ENCODE measurements at places on chromosomes 3 and 15.

- DNase-seq: no peak
Measured at GRCh38 chr15:25403771-25404170, 35.1 kb downstream of the UBE3A start.

- DNase-seq: no peak
Measured at GRCh38 chr3:108406063-108406660, 104.2 kb downstream of the MYH15 start.

DNA sequence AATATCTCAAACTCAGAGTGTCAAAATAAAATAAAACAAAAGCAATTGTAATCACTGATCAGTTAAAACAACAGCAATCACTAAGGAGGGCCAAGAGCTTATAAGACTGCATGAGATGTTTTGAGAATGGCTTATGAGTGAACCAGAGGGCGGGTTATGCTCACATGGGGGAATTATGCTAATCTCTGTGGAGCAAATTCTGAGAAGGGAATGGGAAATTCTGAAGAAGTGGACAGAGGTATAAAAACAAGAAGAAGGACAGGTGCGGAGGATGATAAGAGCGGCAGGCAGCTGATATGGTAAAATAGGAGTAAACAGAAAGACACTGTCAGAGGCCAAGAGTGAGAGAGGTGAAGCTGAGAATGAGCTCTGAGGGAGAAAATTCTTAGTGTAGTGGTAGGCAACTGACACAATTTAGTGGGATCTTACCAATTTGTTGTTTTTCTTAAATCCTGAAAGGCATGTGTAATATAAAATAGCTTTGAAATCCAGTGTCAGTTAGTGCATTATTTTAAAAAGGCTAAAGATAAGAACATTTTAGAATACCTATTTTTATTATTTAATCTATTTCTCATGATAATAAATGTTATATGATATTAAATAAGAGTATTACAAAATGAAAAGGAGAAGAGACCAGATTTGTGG lies 133.8 kb downstream of the SPATA16 start:
- no peak for DNase-seq

DNA sequence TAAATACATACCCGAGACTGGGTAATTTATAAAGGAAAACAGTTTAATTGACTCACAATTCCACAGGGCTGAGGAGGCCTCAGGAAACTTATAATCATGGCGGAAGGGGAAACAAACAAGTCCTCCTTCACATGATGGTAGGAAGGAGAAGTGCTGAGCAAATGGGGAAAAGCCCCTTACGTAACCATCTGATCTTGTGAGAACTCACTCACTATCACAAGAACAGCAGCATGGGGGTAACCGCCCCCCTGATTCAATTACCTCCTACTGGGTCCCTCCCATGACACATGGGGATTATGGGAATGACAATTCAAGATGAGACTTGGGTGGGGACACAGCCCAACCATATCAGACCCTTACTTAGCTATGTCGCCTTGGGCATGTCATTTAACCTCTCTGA lies 27.7 kb downstream of the SCG3 start:
- no peak for DNase-seq

DNA sequence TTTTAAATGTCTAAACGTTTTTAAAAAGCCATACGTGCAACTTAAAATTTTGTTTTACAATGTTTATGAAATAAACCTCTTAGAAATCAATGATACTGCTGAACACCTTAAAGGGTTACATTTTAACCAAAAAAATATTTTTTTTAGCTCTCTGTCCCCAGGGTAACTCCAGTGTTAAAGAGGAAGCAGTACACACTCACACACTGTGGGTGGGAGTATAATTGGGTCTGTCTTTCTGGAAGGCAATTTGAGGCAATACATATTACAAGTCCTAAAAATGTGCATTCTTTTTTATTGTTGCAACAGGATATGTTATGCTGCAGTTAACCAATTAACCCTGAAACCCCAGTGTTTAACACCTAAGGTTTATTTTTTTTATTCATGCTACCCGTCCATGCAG lies 34.1 kb downstream of the WHAMM start:
- no peak for DNase-seq

DNA sequence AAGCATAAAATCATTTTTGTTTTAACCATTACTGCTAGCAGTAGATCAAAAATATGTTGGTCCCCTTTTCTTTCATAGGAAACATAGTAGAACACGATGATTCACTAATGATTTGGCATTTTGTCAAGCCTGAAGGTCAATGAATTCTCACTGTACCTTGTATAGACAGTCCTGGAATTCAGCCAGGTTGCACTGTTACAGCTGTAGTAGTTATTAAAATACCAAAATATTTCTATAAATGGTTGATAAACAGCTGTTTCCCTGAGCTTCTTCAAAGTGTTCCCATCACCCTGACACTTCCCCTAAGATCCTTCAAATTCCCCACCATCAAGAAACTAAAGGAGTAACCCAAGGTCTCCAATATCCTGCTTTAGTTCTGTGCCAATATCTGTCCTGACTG lies 200.9 kb downstream of the ATP8B4 start:
- DNase-seq: no peak

- no peak for DNase-seq
Measured at GRCh38 chr15:39174332-39174731, 406.5 kb upstream of the THBS1 start.

DNA sequence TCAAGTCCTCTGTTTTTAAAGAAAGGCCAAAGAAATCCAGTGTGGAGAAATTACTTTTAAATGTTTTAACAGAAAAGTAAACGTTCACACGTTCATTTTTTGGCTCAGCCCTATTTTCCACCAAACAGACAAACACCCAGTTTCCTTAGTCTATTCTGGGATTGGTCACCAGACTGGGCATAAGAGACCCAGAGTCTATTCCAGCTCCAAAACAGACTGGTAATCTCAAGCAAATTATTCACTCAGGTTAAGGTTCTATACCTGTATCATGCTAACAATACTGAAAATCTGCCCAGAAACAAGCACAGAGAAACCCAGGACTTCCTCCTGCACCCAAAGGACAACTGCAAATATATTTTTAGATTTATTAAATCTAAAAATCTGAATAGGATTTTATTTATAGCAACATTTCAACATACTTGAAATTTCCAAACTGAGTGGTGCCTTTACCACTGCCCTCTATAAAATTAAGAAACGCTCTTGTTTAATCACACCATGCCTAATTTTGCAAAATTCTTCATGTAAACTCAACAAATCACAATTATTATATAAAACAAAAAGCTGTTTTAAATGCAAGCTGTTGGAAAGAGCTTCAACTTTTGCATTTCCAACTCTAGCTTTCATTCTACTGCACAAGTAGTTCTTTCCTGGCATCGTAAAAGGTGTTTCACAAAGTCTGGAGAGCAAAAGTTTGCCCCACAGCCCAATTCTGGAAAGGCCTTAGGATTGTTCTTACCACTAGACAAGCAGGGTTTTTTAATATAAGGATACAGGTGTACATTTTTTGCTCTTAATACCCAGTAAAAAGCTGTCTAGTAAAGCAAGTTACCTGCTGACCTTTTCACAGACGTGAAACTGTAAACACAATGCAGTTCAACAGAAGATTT lies 18.7 kb downstream of the ZNF148 start:
- no peak for DNase-seq

DNA sequence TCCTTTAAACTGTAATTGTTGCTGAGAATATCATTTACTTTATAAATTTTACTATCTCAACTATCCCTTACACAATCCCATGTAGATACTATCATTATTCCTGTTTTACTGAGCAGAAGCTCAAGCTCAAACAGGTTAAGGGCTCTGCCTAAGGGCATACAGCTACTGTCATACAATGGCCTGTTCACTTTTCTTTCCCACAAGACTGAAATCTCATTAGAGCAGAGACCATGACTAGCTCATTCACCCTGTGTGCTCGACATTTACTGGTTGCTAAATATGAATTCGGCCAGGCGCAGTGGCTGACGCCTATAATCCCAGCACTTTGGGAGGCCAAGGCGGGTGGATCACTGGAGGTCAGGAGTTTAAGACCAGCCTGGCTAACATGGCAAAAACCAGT lies 1.6 kb upstream of the MESP2 start:
- DNase-seq: no peak

DNA sequence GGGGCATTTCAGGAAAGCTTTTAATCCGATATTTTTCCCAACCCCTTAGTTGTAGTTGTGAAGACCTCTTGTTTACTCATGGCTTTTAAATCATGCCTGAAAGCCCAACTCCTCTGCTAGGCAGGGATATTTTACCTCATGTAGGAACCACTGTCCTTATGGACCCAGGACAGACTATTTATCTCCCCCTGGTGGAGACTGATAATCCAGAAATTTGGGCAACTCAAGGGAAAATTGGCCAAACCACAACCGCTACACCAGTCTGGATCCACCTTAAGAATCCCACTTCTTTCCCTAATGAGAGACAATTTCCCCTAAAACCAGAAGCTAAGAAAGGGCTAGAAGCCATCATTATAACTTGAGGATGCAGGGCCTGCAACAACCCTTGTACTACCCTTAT lies 248.1 kb upstream of the STAC start:
- DNase-seq: no peak

DNA sequence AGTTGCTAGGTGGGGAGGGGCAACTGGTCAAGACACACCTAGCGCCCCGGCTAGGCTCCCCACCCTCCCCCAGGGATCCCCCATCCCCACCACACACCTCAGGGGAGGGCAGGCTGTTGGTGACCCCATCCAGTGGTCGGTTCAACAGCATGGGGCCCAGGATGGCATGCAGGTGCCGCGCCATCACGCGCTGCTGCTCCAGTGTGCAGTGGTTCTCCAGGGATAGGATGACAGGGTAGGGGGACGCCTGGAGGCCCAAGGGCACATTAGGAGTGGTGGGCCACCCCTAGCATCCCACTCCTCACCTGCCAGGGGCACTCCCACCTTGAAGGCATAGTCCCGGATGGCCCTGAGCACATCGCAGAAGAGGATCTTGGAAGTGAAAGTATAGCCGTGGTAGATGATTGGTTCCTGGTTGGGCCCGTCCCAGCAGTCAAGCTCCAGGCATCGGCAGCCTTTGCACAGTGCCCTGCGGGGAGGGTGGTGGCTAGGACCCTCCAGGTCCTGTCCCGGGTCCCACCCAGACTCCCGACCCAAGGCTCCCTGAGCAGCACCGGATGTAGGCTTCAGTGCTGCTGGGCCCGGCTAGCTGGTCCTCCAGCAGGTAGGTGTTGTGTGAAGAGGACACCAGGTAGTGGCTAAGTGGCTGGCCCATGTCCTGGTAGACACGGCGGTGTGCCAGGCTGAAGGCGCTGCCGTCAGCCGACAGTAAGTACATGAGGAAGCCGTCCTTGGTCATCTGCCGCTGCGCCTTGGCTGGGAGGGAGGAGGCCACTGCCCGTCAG lies 19.4 kb downstream of the VILL start:
- DNase-seq: no peak

DNA sequence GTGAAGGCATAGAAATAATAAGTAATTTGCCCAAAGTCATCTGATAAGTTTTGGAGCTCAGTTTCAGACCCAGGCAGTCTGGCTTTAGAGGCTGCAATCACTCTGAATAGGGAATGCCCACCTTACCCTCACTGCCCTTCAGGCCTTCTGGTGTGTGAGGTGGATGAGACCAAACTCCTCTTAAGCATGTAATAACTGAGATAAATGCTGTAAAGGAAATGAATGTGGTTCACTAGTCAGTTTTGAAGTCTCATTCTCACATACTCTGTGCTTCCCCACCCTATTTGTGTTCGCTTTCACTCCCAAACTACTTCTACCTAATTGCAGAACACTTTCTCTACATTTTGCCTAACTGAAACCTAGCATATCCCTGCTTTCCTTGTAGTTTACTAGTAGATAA lies 144.1 kb downstream of the FILIP1L start:
- DNase-seq: no peak

Data from left ventricle myocardium superior (tissue), 1 donor.